ENCODE measurements at places on chromosomes 1 and 21.
A peak's percentile ranks its signal among the peaks of the same experiment; 100 is the strongest.

DNA sequence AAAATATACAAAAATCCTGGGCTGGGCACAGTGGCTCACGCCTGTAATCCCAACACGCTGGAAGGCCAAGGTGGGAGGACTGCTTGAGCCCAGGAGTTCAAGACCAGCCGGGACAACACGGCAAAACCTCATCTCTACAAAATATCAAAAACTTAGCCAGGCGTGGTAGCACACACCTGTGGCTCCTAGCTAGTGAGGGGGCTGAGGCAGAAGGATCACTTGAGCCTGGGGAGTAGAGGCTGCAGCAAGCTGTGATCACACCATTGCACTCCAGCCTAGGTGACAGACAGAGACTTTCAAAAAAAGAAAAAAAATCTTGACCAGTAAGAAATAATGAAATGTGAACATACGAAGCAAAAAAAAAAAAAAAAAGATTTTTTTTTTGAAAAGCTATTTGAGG is 52.1 kb downstream of the ARID4B start:
- DNase-seq = no peak

DNA sequence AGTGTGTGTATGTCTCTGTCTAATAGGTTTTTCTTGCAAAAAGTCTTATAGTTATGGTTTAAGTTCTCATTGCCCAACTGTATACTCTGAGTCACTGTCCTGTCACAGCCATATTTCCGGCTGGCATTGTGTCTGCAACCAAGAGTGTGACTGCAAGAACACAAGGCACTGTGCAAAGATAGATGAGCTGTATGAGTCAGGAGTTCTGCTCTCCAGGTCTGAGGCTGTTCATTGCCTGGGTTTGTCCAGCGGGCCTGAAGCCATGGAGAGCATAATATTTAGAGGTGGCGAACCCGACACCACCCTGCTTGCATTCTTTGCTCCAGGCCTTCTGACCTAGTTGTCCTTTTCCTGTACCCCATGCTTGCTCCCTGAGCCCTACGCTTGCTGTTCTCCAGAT is 50.9 kb upstream of the CNIH3 start:
- DNase-seq = no peak

GRCh38 chr1:214719207-214719606 is 116.2 kb downstream of the CENPF start:
- no peak for DNase-seq

DNA sequence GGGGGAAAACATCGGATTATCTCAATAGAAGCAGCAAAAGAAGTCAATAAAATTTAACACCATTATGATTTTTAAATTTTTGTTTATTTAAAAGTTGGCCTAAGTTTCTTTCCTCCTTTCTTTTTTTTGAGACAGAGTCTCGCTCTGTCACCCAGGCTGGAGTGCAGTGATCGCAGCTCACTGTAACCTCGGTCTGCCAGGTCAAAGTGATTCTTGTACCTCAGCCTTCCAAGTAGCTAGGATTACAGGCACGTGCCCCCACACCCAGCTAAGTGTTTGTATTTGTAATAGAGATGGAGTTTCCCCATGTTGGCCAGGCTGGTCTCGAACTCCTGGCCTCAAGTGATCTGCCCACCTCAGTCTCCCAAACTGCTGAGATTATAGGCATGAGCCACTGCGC is 20.9 kb downstream of the SLC2A5 start:
- no peak for DNase-seq

- DNase-seq = no peak
These were observed 57.0 kb downstream of the PLEKHA6 start for GRCh38 chr1:204302769-204303168.

DNA sequence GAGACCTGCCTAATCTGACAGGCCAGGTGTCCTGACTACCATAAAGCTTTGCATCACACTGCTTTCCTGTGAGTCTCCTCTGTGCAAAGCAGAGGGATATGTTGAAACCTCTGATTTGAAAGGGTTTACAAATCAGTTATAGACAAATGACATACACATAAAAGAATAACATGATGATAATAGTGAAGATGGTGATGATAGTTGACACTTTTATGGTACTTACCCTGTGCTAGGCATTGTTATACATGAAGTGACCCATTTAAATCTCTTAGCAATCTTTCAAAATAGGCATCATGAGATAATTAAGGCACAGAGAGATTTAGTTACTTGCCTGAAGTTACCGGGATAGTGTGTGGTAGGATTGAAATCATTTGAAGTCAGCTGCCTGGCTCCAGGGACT is 34.1 kb upstream of the PKN2 start:
- DNase-seq = no peak

- DNase-seq = no peak
These were observed 102.7 kb downstream of the RNF220 start for GRCh38 chr1:44507490-44508396.

- DNase-seq = no peak
These were observed 53.0 kb upstream of the DESI2 start for GRCh38 chr1:244599937-244600350.

DNA sequence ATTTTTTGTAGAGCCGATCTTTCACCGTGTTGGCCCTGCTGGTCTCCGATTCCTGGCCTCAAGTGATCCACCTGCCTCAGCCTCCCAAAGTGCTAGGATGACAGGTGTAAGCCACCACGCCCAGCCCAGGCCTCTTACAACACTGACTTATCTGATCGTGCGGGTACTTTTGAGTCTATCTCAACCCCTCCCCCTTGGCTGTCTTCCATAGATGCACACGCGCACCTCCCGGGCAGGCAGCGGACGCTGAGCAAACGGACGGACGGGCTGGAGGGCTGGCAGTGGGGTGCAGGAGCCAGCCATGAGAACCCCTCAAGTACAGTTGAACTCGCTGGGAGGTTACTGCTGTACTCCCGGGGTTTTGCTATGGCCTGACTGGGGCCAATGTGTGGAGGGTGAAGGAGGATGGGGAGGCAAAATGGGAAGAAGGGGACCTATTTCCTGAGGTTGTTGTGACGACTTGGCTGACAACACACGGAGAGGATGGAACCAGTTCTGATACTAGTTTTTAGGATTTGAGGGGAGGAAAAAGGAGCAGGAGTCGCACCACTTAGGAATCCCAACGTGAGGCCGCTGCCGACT is 959 bp downstream of the CD58 start:
- peak; percentile 81 for DNase-seq

GRCh38 chr1:181592255-181592859 is 109.0 kb downstream of the CACNA1E start:
- no peak for DNase-seq

DNA sequence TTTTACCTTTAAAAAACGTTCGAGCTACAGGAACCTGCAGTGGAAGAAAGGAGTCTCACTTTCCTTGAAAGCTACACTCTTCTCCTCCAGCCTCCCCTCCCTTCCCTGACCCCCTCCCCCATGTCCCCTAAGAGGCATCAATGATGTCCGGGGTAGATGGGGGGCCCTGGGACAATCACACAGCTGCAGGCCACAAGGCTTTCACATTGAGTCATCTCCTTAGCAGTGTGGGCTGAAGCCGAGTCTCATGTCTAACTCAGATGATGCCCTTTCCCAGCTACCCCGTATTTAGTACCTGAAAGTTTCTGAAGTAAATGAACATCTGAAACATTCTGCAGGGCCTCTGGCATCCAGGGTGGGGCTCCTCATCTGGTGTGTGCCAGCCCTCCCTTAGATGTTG is 6.3 kb upstream of the GPR25 start:
- no peak for DNase-seq

GRCh38 chr1:68954841-68955240 is 458.0 kb upstream of the DEPDC1 start:
- DNase-seq = no peak

- DNase-seq = no peak
These were observed 14.9 kb upstream of the VPS26C start for GRCh38 chr21:37281993-37282392.

- DNase-seq = no peak
These were observed 242.0 kb downstream of the PTGER3 start for GRCh38 chr1:70805641-70806040.

DNA sequence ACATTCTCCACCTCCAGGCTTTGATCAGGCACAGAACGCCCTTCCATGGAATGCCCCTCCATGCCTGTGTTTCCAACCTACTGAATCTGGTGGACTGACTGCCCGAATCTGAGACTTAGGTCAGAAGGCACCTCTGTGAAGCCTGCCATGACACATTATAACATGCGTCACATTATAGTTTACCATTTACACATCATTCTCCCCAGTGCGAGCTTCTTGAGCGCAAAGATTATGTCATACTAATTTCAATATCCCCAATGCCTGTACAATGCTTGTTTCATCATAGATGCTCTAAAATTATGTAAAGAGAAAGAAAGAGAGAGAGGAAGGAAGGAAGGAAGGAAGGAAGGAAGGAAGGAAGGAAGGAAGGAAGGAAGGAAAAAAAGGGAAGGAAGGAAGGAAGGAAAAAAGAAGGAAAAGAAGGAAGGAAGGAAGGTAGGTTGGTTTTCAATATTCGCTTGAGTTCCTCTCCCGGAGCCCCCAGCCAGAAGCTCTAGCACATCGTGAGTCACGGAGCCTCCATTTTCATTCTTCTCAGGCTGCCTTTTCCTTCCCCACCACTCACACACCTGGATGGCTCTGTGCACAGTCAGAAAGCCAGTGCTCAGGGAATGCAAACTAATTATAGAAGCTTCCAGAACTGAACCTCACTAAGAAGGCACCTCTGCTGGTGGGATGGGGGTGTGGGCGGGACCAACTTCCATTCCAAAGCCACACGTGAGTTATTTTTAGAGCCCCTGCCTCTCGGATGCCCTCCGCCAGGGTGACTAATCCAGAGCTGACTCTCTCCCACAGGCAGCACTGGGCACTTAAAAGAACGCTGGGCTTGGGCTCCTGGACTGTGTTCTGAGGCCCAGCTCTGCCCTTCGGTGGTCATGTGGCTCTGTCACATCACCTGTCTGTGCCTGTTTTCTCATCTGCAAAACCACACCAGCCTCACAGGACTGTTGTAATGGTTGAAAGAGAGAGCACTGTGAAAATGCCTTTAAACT is 27.4 kb downstream of the LAMB3 start:
- no peak for DNase-seq

- DNase-seq = no peak
These were observed 12.4 kb downstream of the LAMC2 start for GRCh38 chr1:183198463-183198862.

- DNase-seq = no peak
These were observed 9.2 kb upstream of the PALMD start for GRCh38 chr1:99636647-99637175.

DNA sequence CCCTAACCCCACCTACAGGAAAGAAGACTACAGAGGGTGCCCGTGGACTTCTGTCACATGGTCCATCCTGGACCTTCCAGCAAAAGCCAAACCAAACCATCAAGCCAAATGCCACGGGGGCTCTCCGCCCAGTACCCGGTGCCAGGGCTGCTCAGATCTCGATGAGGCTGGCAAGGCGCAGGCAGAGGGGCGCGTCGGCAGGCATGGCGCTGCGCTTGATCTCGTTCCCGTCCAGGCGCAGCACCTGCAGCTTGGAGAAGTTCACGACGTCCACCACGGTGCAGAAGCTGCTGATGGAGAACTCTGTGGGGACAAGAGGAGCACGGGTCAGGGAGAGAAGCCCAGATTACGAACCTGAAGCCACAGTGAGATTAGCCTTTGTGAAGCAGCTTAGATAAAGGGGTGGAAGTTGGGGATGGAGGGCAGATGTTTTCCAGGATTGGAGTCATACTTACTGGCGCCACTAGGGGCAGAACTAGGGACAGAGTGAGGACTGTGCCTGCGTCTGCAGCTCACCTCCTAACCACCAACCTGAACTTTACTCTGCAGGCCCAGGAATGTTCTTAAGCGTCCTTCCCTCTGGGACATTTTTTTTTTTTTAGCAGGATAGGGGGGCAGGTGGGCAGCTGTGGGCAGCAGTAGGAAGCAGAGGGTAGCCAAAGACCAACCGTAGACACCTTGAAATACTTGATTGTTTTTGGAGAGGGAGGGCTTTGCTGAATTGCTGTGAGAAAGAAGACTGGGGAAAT is 8.6 kb downstream of the FMOD start:
- peak; percentile 48 for DNase-seq

DNA sequence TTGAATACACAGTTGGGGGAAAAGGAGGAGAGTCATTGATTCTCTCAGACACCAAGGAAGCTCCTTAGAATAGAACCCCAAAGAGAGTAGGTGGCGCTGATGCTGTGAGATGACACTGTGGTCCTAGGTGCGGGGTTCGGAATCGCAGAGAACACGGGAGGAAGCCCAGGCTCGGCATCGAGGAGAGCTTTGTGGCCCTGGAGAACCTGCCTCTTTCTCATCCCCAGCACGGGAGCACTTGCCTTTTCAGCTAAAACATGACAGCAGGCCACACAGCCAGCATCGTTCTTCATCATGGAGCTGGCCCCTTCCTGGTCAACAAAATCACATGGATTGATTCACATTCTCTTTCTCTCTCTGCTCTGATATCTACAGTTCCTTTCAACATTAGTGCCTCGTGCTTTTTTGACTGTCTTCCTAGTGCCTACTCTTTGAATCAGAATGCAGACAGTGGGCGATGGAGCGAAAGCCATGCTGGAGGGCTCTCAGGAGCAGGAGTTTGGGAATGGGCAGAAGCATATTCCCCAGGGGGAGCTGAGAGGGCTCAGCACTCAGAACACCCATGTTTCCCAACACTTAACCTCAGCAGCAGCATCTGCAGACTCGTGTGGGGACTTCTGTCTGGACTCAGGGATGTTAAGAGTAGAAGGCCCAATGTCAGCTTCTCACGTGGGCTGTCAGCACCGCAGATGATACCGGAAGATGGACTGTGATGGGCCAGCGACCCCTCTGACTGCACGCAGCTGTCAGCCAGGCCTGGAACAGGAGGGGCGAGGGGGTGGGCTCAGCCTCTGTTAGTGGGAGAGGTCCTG is 539.4 kb downstream of the KIF26B start:
- no peak for DNase-seq

DNA sequence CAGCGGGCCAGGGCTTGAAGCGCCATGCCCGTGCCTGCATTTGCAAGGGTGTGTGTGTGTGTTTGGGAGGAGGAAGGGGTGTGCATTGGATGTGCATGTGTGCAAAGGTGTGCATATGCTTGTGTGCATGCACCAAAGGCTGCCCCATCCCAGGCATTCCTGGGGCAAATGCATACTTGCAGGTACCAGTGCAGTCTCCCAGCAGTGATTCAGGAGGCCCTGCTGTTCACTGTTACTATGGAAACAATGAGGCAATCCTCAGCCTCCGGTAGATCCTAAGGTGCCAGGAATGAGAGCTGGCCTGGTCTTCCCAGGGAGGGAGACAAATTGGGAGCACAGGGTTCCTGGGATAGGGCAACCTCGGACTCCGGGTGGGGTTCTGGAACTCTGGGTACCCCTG is 7.5 kb upstream of the FNDC5 start:
- no peak for DNase-seq

DNA sequence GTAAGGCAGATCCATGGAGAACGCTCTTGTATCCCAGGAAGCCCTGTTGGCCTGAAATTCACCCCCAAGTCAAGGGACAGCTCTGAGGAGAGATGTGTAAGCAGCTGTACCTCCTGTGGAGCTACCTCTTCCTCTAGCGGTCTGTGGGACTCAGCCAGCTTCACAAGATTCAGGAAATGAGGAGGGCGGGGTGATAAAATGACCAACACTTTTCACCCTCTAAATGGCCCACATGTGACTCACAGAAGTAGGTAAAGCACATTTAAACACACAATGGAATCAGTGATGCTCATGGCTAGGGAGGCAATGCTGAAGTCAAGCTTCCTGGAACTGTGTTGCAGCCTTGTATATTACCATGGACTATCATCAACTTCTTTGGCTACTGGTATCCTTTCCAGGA is at the start of gene SH2D1B:
SH2D1B (minus strand) TSS at position 135 of the 400 bp plus-strand sequence; CDS start at position 15, 120 bp downstream.
- no peak for DNase-seq

- peak; percentile 74 for DNase-seq
These were observed 9.2 kb downstream of the FCMR start for GRCh38 chr1:206912445-206913095.

GRCh38 chr1:192867180-192867579 is 58.3 kb downstream of the RGS2 start:
- DNase-seq = no peak

All from hematopoietic multipotent progenitor cell treated with erythropoietin and hydrocortisone succinate and interleukin-3 and kit ligand, for 15 days (in vitro differentiated cells).